RWPE2 (cell line): ENCODE measurements at places on chromosomes 3 and 15.
A peak's percentile ranks its signal among the peaks of the same experiment; 100 is the strongest.

DNA sequence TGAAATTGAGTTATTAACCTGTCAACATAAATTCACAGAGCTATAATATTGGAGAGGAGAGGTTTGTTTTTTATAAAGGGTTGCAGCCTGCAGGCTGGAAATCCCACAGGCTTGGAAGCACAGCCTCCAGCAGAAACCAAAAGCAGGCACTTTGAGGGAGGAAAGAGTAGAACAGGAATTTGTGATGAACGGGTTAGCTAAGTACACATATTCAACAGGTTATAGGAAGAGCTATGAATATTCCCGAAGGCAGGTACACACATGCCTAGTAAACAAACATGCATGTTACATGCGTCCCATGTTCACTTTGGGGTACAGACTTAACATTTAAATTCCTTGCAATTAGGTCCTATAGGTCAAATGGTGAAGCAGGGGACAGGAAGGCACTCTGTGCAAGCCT is 25.9 kb upstream of the LIPC start:
- no peak for DNase-seq

DNA sequence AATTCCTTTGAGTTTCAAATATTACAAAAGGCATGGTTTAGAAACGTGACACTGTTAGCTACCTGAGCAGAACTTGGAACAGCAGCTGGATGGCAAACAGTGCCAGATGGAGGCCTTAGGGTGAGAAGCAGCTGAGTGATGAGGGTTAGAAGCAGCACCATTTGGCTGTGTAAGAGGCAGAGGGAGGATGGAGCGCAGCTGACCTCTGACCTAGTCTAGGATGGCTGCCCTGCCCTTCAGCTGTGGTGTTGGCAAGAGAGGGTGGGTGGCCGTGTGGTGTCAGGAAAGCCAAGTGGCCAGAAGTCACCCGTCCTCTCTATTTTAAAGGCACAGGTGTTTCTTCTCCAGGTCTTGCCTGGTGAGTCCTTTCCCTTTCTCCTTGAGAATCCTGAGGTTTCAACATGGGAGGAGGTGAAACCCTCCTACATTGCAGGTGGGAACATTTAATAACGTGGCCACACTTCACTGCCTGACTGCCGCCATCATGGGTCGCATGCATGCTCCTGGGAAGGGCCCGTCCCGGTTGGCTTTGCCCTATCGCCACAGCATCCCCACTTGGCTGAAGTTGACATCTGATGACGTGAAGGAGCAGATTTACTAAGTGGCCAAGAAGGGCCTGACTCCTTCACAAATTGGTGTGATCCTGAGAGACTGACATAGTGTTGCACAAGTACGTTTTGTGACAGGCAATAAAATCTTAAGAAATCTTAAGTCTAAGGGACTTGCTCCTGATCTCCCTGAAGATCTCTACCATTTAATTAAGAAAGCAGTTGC is 17.6 kb downstream of the BCL2L10 start:
- DNase-seq: peak; percentile 63

DNA sequence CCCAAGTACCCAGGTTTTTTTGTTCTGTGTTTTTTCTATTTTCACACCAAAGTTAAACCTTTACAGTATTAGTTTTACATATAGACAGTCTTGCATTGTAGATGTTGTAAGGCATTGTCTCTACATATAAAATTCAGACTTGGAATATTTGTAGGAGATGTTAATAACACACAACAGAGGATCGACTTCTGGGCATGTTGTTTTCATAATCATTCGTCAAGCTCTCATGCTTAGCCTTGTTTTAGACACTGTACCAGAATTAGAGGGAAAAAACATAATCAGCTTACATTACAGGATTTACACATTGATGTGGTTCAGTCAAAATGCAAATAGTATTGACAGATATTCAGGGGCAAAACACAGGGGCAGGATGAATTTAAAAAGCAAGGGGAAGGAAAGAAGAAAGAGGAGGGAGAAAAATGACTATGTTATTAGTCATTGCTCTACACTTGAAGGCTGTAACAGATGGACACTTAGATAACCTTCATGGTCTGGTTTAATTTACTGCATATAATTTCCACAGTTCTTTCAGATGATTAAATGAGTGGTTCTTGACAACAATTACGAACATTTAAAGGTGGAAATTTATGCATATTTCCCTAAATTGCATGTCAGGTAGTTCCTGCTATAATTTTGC is 7.5 kb downstream of the CMSS1 start:
- no peak for DNase-seq

DNA sequence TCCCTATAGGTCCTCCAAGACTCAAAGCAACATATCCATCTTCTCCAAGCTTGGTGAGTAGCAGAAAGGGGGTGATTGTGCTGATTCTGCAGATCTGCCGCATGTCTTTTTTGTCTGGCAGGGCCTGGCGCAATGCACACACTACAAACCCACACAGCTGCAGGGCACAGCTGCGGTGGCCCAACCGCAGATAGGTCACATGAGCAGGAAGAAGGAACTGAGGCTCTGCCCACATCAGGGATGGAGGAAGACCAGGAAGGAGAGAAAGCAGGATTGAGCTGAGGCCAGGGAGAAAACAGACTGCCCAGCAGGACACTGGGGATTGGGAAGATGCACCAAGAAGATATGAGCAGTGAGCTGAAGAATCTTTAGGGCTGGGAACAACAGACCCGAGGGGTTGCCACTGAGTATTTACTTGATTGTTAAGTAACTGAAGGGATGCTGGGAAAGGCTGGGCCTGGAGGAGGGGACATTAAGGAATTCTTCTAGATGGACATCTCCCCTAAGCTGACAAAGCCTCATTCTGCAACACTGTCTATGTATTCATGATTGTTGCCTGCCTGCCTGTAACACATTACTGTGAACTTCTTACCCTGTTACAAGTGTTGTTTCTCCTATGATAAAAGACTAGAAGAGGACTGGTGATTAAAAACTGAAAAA is 126.7 kb downstream of the MYLK start:
- no peak for DNase-seq

GRCh38 chr3:183563536-183563874 is 8.0 kb upstream of the KLHL6 start:
- DNase-seq: no peak

DNA sequence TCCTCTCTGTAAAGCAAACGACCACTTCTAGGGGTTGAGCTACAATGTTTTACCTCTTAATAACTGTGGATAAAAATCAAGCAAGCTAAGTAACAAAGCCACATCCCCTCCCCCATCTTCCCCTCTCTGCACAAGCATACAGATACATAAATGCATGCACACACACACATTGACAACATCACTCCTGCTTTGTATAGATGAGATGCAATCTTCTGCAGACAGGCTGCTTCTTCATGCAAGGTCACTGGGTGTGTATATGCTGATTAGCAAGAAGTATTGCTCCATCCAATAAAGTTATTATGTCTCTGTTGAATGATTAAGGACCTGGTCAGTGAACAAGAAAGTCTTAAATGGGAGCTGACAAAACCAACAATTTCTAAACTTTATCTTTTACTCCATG is 8.8 kb upstream of the ATP11B start:
- DNase-seq: no peak

GRCh38 chr3:165529451-165529850 is 307.8 kb downstream of the BCHE start:
- no peak for DNase-seq

- no peak for DNase-seq
Measured at GRCh38 chr3:73685061-73685460, 60.3 kb upstream of the PDZRN3 start.

DNA sequence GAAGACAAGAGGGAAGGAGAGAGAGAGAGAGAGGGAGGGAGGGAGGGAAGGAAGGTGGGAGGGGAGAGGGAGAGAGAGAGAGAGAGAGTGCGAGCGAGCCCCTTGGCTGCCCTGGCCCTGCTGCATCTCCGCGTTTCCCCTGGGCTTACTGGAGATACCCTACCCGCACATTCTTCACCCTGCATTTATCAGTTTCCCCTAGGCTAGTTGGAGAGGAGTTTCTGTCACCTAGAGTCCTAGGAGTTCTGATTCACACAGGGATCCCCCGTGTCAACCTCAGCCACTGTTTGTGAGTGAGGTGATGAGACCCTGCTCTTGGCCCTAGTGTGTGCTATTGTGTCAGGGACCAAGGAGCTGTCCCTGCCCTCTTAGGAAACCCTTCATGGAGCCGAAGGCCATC is 18.7 kb downstream of the BHLHE40 start:
- peak; percentile 4 for DNase-seq

DNA sequence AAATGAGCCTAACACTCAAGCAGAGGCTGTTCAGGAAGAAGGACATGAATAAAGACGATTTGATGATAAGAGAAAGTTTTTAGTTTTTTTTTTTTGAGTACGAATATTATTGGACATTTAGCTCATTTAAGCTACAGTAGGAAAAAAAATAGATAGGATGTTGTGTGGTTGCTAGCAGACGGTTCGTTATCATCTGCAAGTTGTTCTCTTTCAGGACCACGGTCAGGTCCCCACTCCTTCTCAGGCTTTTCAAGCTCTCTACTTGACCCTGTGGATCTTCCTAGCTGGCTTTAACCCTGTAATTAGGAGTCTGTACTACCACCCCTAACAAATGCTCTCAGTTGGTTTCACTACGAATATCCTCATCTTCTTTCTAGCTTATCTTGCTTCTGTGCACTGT is 1.1 kb downstream of the KCNH8 start:
- DNase-seq: no peak

DNA sequence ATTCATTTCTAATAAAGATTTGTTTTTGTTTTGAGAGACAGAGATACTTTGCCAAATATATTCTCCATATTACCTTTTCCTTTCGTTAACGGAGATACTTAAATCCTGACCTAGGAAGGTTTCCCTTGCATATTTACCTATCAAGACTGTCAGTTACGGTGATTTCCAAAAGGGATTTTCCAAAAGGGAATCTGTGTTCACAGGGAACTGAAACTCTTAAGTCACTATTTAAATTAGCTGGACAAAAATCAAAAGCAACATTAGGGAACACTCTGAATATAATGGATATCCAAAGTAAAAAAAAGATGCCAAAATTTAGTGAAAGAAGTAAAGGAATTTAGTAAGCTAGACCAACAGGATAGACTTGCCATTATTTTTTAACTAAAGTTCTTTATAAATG is 576 bp downstream of the LRRFIP2 start:
- DNase-seq: no peak

DNA sequence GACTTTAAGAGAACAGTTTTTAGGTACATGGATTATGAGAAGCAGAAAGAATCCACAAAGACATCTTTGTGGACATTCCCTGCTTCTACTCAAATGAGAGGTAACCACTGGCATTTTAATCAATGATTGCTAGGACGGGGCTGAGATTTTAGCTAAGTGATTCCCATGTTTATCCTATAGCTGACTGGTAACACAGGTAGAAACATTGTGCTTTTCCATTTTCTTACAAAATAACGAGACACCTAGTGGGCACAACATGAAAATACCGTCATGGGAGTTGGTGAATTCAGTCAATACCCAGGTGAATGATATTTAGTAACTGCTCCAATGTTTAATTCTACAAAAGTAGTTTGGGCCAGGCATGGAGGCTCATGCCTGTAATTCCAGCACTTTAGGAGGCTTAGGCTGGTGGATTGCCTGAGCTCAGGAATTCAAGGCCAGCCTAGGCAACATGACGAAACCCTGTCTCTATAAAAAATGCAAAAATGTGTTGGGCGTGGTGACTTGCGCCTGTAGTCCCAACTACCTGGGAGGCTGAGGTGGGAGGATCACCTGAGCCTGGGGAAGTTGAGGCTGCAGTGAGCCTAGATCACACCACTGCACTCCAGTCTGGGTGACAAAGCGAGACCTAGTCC is 37.2 kb upstream of the DENND4A start:
- DNase-seq: no peak

DNA sequence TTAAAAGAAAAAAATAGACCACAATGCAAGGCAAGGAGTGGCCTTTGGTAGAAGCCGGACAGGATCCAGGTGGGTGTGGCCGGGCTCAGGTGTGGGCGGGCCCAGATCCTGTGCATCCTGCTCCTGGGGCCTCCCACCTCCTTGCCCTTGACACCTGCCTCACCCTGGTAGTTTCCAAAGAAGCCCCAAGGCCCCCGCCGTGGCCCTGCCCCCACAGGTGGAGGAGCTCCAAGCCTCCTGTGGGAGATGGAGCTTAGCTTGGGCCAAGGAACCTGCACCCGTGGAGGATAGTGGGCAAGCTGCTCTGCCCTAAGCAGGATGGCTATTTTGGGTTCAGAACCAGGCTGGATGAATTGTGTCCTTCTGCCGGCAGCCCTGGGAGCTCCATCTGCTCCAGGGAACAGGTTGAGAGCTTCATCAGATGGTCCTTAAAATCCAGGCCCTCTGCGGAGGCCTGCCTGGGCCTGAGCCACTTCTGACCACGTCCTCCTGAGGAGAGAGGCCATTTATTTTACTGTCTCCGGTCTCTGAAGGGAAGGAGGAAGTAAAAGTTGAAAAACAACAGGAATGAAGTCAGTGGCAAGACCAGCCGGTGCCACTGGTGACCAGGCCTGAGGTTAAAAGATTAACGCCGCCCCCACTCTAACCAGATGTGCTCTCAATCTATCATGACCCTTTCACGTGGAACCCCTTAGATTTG is 53.9 kb upstream of the KLF13 start:
- peak; percentile 69 for DNase-seq

- DNase-seq: no peak
Measured at GRCh38 chr3:141789281-141789680, 26.1 kb downstream of the GRK7 start.

- DNase-seq: no peak
Measured at GRCh38 chr3:181326637-181327223, 337.2 kb upstream of the DNAJC19 start.

DNA sequence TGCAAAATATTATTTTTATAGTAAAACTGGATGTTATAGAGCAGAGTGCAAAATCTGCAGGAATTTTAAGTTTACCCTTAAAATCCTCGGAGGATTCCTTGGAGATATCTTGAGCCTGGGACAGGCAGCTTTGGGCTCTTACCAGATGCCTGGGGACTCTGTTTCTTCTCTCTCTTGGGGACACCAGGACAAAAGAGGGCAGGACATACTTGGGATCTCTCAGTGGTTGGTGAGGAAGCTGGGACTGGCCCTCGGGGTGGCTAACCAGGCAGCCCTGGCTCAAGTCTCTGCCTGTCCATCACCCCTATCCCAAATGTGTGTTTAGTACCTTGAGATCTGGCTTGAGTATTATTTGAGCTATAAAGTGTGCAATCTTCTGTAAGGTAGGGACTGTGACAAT is 38.6 kb downstream of the TKT start:
- DNase-seq: no peak

- DNase-seq: no peak
Measured at GRCh38 chr15:58426501-58426900, 5.3 kb upstream of the LIPC start.

- no peak for DNase-seq
Measured at GRCh38 chr3:72145506-72146380, 360.8 kb upstream of the PROK2 start.

GRCh38 chr15:91921843-91922198 is 68.3 kb downstream of the SLCO3A1 start:
- no peak for DNase-seq

DNA sequence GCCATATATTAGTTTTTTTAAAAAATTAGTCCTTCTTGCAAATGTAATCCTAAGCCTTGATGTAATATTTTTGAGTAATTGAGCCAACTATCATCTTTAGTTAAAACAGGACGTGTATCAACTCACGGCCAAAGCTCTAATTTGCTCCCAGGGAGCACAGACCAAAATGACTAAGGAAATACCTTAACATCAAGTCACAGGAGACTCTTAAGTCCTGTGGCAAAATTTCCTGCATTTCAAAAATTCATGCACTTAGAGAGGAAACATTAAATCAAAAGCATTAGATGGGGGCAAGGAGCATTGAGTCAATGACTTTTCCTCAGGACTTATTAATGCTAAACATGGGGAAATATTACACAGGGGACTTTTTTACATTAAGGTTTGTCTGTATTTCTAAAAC is 276.0 kb downstream of the MFSD1 start:
- no peak for DNase-seq
